ENCODE measurements at places on chromosomes 4 and X.

DNA sequence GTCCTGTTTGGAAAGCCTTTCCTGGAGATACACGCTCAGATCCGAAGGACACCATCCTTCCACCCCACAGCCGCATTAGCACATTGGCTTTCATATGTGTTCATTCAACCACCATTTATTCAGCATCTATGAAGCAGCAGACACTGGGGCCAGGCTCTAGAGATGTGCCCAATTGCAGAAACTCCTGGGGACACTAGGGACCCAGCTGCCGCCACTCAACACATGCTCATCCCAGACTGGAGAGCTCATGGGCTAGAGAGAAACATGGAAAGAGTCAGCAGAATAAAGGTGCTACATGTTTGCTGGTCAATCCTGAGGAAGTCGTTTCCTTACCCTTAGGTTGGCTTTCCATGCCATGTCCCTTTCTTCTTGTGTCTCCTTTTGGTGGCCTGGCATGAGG, 7.6 kb downstream of the CTAG1A start:
- no peak for DNase-seq

DNA sequence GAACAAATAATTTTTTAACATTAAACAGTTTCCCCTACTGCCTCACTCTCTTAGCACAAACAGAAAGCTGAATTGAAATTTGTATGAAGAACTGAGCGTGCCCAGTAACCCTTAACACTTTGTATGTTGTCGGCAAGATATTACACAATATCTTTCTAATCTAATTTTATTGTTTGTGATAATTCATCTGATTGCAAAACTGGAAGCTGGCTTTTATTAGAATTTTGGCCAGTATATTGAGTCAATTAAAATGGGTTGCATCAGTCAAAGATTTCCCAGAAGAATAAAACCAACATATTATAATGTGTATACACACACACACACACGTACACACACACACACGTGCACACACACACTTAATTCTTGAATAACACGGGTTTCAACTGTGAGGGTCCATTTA, 2332.1 kb downstream of the PCDH7 start:
- no peak for DNase-seq

GRCh38 chrX:68841251-68842049, 12.6 kb downstream of the EFNB1 start:
- DNase-seq: no peak

DNA sequence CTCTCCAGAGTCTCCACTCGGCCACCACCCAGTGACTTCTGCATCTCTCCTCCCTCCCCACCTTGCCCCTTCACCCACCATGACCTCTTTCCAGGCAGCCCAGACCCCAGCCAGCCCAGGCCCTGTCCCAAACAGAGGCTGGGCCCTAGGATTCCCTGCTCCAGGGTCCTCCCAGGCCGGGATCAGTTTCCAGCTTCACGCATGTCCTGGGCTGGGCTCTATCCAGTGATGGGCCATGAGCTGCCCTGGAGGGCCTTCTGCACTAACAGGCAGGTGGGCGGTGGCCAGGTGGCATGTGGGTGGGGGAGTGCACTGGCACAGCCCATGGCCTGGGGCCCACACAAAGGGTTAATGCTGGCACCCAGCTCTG, 20.4 kb upstream of the ADD1 start:
- DNase-seq: peak; percentile 0

- peak; percentile 52 for DNase-seq
Measured at GRCh38 chr4:74364652-74365491, at the start of gene EREG. Gene EREG, plus strand, starts transcription at chr4:74365145. Its CDS starts 164 bp downstream, at chr4:74365309.

DNA sequence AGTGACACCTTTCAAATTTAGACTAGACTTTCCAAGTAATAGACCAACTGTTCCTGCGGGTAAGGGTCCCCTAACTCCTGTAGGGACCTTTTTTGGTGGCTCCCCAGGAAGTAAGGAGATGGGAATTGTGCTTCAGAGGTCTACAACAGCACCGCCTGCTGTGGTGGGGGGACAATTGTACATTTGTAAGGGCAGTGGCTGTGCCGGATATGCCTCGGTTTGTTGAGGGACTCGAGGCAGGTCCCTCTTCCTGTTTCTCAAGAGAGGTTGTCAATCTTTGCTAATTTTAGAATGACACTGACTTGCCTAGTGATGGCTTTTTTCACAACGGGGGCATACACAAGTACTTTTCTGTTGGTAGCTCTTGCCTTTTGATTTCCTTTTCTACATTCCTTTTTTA, 15.5 kb upstream of the HSD17B11 start:
- no peak for DNase-seq

- DNase-seq: no peak
Measured at GRCh38 chr4:140239311-140239710, 85.3 kb upstream of the MAML3 start.
